ENCODE measurements at places on chromosomes 12 and 14.
A peak's percentile ranks its signal among the peaks of the same experiment; 100 is the strongest.

DNA sequence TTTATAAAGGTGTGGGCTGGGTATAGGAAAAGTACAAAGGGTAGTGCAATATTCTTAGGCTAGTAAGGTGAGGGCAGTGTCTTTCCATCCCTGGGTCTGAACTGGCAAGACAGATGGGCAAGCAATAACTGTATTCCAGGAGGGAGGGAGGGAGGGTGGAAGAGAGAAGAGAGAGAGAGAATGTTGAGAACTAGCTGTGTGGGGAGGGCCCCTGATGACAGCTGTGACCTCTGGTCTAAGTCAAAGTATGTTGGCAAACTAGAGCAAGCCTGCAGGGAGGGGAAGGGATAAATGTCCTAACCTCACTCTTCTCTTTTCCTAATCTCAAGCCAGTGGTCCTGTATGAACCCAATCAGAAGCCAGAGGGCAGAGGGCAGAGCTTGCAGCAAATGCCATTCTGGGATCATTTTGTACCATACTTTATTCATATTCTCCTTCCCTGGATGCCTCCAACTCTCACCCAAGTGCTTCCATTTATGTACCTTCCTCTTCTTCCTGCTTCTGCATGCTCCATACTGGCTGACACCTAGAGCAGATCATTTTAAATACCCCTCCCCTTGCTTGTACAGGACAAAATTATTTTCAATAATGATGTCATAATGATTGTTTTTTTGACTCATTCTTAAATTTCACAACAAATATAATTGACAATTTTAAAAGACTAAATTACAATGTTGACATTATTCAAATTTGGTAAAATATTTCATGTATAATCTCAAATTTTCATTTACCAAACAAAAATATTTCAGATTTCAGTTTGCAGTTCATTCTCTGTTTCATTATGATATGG, 75.9 kb downstream of the AKAP6 start:
- DNase-seq = no peak

GRCh38 chr14:51620056-51620455, 31.7 kb upstream of the FRMD6 start:
- no peak for DNase-seq

DNA sequence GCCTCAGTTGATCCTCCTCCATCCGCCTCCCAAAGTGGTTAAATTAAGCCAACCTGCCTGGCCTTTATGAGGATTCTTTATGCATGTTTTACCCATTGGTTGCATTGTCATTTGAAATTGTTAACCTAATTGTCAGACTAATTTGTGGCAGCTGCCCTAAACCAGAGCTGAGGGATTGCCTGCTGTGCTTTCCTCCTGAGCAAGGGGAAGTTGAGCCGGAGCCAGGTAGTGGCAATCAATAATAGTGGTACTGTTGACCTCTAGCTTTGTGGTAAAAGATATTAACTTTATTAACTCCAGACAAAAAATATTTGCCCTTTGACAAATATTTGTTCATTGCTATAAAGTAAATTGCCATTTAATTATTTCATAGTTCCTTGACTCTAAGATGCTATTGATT, 5.6 kb upstream of the HEBP1 start:
- no peak for DNase-seq

DNA sequence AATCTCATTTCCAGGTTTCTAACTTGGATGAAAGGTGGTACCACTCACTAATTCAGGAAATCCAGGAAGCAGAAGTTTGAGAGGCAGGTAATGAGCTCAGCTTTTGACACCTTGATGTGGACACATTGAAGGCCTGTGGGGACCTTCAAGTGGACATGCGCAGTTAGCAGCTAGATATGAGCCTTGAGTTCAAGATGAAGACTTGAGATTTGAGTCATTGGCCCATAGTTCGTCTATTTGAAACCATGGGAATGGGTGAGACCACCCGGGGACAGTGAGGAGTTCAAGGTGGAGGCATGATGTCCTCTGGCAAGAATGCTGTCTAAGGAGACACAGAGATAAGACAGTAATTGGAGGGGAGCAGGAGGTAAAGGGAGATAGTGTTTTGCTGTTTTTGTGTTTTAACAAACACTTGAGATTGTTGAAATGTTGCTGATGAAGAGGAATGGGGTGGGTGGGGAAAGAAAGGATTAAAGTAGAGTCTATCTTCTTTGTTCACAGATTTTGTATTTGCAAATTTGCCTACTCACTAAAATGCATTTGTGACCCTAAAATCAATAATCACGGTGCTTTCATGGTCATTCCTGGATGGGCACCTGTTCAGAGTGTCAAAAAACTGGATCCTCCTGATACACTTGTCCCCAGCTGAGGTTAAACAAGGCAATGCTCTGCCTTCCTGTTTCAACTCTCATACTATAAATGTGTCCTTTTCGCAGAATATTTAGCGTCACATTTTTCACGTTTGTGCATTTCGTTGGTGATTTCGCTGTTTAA, 69.5 kb upstream of the PLXNC1 start:
- no peak for DNase-seq

GRCh38 chr12:47223031-47223847, 143.5 kb upstream of the AMIGO2 start:
- no peak for DNase-seq

GRCh38 chr12:98893126-98893674, 248.1 kb downstream of the APAF1 start:
- DNase-seq = no peak

- peak; percentile 70 for DNase-seq
Measured at GRCh38 chr14:21521501-21521900, 4.6 kb downstream of the SALL2 start.

DNA sequence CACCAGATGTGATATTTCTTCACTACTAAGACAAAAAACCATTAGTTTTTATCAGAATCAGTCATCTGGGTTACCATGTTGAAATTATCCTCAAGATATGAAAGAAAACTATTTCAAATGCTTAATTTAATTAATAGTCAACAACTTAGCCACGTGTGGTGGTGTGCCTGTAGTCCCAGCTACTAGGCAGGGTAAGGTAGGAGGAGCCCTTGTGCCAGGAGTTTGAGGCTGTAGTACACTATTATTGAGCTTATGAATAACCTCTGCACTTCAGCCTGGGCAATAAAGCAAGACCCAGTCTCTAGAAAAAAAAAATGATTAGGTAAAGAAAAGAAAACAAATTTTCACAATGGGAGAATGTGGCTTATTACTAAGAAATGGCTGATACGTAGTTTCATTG, 33.4 kb downstream of the MRPL42 start:
- DNase-seq = no peak

All from GM04503 (cell line).